Upper lobe of left lung (tissue), 6 donors: ENCODE measurements at places on chromosomes 13 and 19. TPM values are rescaled to one million over a fixed set of nuclear protein-coding genes. Genes with fewer than 3 reads are reported as not detected.

The PGLYRP2 gene
- not detected for total RNA-seq

DNA sequence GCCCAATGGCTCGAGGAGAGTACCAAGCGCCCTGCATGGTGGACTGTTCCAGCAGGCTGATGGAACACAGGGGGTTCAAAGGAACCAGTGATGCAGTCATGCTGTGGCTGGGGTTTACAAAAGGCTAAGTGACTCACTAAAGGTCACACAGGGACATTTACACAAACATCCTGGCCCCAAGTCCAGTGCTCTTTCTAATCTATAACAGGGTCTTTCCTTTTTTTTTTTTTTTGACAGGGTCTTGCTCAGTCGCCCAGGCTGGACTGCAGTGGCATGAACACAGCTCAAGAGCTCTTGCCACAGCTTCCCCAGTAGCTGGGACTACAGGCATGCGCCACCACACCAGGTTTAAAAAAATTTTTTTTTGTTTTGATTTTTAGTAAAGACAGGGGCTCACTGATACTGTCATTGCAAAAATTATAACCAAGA lies 2.8 kb upstream of the SLC25A15 start:
- H3K4me1 ChIP-seq, result peaks cover 5% of the 10 kb centered on the region
- no peak overlapping the region for H3K4me3 ChIP-seq
- no peaks in the 10 kb centered on the region for H3K36me3 ChIP-seq
- no peaks in the 10 kb centered on the region for H3K27me3 ChIP-seq
- no peak overlapping the region for H3K27ac ChIP-seq

DNA sequence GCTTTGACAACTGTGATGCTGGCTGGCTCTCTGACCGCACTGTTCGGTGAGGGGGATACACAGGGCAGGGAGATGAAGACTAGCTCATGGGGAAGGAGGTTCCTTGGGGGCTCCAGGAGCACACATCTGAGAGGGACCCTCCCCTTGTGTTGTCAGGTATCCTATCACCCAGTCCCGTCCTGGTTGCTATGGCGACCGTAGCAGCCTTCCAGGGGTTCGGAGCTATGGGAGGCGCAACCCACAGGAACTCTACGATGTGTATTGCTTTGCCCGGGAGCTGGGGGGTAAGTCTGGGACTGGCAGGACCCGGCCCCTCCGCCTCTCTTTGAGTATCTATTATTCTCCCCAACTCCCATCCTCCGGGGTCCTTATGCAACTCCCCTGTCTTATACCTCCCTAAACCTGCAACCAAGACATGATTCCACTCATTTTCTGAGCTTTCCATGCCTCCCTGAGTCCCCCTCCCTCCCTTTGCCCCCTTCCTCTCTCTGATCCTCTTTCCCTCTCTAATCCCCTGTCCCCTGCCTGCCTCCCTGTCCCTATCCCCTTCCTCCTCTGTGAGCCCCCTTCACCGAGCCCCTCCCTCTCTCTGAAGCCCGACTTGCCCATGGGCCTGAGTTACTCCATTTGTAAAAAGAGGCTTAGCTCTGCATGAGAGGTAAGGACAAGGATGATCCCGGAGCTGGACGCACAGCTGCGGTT lies 12.5 kb downstream of the NCAN start:
- H3K27me3 ChIP-seq, result peaks cover 13% of the 10 kb centered on the region
- DNase-seq, result no peak
- H3K4me1 ChIP-seq, result no peaks in the 10 kb centered on the region
- H3K27ac ChIP-seq, result no peak overlapping the region

DNA sequence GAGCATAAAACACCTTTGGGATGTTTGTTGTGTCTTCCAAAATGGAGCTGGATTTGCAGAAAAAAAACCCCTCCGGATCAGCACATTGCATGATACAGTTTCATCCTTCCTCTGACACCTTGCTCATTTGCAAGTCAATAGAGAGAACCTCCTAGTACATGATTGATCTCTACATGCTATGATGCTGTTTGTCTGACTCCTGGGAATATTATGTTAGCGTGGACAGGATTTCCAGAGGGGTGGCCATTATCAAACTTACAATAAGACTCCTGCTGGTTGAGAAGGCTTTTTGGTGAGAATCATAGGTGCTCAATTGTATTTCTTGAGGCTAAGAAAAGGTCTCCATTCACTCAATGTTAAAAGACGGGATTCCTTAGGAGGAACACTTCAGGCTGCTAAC lies 75.9 kb upstream of the SCEL start:
- no peak overlapping the region for H3K27ac ChIP-seq
- H3K4me3 ChIP-seq, result no peak overlapping the region
- no peaks in the 10 kb centered on the region for H3K4me1 ChIP-seq
- no peak for DNase-seq

GRCh38 chr19:33868788-33869412 lies 72.2 kb downstream of the KCTD15 start:
- peak overlapping the region; percentile 47 for H3K27ac ChIP-seq
- no peak overlapping the region for H3K4me3 ChIP-seq
- peak; percentile 78 for DNase-seq
- H3K36me3 ChIP-seq, result no peaks in the 10 kb centered on the region
- no peaks in the 10 kb centered on the region for H3K27me3 ChIP-seq
